ENCODE measurements at places on chromosomes 16 and 17.

DNA sequence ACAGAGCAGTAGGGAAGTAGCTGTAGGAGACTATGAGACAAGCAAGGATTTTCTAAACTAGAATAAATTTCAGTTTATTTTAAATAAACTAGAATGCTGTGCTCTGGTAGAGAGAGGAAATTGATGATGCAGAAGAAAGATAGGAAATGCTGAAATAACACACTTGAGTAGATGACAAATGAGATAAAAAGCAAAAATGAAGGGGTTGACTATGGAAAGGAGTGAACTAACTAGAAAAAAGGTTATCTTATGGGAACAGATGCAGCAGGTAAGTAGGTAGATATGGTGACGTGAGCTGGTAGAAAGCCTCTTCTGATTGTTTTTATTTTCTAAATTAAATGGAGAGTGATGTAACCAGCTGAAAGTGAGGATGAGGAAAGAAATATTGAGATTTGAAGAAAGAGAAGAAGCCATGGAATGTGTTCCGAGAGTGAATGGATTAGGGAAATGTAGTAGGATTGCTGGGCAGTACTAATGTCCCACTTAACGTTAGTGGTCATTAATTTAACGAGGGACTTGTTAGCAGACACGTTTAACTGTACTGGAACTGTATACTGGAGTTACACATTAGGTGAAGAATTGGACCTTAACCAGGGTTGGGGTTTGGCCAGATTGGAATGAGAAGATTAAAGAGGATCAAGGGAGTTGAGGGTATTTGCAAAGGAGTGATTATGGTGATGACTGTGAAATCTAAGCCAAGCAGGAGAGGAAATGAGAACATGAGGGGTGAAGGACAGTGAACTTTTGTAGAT is 196.5 kb downstream of the TANC2 start:
- no peak for DNase-seq

DNA sequence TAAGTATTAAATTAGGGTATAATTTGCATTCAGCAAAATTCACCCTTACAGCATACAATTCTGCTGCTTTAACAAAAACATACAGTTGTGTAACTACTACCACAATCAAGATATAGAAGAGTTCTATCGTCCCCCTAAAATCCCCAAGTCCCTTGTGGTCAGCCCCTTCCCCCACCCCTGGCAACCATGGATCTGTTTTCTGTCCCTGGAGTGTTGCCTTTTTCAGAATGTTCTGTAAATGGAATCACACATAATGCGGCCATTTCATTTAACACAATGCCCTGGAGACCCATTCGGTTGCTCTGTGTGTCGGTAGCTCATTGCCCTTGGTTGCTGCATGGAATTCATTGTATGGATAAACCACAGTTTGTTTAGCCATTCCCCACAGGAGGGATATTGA is 190.2 kb downstream of the IRX5 start:
- DNase-seq, result no peak

GRCh38 chr17:3722716-3723115 is 987 bp upstream of the HASPIN start:
- DNase-seq, result no peak

DNA sequence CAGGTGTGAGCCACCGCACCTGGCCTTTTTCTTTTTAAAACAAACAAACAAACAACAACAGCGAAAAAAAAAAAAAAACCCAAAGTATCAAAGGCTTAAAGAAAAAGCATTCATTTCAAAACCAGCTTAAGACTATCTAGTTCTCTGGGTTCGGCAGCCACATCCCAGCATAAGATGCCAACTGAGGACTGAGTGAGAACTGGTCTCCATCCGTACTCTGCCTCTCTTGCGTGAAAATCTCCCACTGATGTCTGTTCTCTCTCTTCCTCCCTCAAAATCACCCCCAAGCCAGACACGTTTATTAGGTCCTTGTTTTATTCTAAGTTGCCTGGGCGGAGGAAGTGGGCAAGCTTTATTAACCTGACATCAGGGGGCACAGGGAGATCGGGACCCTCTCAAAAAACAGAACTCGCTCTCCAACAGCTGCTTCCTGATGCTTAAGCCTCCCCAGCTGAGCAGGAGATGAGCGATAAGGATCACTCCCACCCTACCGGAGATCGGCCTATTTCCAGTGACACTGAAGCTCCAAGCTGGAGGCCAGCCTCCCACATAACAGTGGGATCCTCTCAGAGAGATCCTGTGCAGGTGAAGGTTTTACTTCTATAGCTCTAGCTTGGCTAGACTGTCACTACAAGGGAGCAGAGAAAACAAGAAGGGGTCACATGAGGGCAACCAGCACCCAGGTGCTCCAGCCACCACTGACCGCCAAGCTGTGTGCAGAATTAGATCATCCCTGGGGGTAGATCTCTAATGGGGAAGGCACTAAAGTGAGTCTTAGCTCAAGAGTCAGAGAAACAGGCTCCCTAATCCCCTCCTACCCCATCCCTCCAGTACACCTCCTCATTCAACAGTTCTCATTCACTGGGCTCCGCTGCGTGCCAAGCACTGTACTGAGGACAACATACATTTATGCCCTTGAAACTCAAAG is 13.6 kb downstream of the CDC42EP4 start:
- no peak for DNase-seq

GRCh38 chr16:27722892-27723450 is 173.0 kb downstream of the KATNIP start:
- no peak for DNase-seq
